Suppressor macrophage treated with lipopolysaccharide for 4 hours (primary cell): ENCODE measurements at places on chromosomes 7 and 10.

- DNase-seq = no peak
Measured at GRCh38 chr7:155213955-155214740, 83.5 kb upstream of the INSIG1 start.

DNA sequence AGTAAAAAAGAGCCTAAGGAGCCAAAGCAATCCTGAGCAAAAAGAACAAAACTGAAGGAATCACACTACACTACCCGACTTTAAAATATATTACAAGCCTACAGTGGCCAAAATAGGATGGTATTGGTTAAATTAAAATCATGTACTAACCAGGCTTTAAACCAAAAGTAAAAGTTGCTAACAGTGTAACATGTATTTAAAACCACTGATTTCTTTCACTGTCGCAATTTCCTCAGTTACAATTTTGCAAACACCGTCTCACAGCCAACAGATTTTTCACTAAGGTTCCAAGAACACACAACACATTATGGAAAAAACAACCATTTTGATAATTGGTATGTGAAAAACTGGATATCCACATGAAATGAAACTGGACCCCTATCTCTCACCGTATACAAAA lies 74.0 kb downstream of the JMJD1C start:
- DNase-seq = peak; percentile 60

DNA sequence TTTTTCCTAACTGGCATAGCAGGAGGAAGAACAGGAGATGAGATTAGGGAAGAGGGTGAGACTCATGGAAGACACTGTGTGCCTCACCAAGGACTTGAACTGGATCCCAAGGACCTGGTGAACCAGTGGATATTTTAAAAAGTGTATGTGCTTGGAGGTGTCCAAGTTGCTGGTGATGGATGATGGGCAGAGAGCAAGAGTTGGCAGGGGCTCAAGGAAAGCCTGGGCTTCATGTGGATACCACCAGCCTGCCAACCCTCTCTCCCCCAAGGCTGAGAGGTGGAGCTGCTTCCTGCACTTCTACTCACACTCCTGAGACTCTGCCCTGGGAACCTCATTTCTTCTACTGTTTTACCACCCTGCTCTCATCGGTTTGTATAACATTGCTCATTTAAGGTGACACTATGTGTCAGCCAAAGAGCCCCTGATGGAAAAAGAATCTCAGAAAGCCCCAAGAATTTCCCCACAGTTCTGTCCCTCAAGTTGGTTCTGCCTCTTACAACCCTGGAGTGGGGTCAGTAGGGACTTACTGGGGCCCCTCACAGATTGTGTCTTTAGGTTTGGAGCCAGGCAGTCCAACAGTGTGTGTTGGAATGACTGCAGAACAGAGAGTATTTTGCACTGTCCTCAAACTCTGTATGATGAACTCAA lies 56.2 kb upstream of the PDCD4 start:
- DNase-seq = no peak

- DNase-seq = no peak
Measured at GRCh38 chr7:101174322-101174854, 5.7 kb downstream of the NAT16 start.

DNA sequence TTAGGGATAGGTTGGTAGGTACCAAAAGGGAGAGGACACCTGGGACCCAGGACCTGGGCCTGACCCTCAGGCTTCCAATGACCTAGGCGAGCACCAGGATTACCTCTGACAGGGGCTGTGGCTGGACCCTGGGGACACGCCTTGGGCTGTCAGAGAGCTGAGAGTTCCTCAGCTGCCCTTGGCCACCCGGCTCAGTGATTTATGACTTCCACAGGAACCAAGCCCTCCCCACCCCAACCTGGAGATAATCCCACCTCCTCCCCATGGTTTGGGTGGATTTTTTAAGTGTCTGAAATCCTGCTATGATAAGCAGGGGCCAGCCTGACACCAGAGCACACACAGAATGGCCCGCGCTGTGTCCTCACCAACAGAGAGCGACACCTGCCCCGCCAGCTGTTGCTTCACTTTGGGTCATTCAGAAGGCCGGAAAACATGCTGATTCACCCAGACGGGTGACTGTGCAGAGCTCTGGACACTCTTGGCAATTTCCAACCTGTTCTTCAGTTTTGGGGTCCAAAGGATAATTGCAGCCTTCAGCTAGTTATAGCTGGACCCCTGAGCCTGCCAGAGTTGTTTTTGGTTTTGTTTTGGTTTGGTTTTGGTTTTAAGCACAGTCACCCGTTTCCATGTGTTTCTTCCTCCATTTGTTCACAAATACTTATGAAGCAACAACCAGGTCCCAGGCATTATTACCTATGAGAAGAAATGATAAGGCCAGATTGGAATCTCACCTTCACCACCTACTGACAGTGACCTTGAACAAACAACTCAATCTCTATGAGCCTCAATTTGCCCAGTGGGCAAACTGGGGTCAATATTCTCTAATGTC lies 78.2 kb downstream of the RAB11FIP2 start:
- no peak for DNase-seq

- no peak for DNase-seq
Measured at GRCh38 chr10:79063071-79063491, 5.7 kb upstream of the ZMIZ1 start.

DNA sequence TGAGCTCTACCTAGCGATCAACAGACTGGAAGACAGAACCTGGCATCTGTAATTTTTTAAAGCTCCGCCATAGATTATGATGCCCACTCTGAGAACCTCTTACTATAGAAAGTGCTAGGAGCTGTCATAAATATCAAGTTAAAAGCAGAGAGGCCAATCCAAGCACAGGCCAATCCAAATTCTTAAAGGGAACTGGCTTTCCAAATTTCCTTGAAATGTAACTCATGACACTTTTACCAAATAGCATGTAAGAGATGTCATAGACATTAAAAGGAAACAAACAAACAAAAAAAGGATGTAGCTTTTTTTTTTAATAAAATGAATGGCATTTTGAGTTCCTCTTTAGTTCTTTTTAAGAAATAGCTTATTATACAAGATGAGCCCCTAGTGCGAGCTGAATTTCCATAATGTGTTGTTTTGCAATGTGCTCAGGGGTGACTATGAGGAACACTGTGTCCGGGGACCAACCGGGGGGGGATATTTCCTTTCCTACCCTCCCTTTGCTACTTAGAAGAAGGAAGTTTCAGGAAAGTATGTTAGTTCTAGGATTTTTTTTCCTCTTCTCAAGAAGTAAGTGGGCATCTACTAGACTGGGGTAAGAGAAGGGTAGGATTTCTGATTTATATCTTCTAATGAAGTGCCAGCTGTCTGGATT lies 23.7 kb upstream of the MRC1 start:
- DNase-seq = peak; percentile 85

DNA sequence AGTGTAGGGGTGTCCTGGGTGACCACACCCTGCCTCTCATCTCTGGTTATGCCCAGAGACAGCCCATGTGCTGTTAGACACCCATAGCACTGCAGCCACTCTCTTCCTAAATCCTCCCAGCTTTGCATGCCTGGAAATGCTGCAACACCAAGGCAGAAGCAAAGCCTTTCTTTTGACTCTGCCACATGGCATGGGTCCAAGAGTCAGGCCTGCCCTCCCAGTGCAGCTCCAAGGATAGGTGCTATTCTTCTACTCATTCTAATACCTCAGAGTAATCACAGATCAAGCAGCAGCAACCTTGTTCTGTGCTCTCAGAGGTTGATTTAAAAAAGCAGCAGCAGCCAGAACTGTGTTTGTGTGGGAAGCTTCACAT lies 23.4 kb downstream of the FRMPD2 start:
- DNase-seq = no peak

GRCh38 chr10:100748231-100749058 lies 3.1 kb downstream of the PAX2 start:
- no peak for DNase-seq

DNA sequence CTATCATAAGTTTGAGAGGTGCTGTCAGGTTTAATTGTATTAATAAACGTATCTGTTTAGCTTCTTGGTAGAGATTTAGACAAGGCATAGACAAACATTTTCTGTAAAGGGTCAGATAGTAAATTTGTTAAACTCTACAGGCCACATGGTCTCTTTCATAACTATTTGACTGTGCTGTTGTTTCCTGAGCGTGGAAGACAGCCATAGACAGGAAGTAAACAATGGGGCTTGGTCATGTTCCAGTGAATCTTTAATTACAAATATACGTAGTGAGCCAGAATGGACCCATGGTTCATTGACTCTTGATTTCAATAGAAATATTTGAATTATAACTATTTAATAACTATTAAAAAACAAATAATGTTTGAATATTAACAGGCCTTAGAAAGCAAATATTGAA lies 451.1 kb downstream of the SH2D4B start:
- no peak for DNase-seq

DNA sequence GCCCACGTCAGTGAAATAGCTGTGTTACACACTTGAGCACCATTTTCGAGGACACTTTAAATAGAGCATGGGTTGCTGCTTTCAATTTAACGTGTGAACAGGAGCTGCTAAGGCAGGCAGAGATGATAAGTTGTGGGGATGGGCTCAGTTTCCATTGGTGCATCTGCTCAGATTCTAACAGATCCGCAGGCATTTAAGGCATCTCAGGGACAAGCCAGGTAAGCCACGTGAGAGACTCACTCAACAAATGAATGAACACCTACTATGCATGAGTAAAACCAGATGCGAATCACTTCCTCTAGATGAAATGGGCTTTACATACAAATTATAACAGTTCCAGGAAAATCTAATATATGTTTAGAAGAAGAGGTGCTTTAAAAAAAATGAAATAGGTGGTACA lies 34.6 kb downstream of the PLXNA4 start:
- no peak for DNase-seq

DNA sequence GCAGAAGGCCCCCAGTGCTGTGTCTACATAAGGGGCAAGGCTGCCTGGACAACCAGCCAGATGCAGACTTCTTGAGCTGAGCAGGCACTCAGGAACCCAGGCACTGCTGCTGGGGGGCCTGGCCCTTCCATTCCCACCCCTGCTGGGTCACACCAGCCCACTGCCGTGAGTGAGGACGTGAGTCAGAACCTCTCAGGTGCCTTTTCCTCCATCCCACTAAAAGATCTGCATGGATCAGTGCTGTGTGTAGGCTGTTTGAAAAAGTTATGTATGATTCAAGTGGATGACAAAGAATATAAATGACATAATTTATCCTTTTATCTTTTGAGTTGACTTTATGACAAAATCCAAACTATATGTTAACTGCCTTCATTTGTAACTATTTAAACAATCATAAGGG lies 499.3 kb downstream of the INHBA start:
- no peak for DNase-seq

- DNase-seq = no peak
Measured at GRCh38 chr7:148783801-148784527, 85.3 kb downstream of the CUL1 start.
